ENCODE measurements at places on chromosomes 3 and 15.

DNA sequence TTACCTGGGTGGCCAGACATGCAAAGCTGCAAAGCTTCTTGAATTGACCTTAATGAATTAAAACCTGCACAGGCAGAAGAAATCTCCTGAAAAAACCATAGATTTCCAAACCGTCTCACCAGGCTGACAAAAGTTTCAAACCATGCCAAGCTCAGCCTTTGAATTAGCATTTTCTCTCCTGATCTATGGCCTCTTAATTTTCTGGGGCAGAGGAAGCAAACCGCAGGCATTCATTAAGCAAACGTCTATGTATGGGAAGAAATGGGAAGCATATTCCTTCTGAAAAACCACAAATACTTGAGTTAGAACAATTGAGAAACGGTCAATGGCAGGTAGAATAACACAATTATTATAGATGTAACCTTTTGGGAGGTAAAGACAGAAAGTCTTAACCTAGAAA lies 500.2 kb upstream of the NR2F2 start:
- no peak for DNase-seq

DNA sequence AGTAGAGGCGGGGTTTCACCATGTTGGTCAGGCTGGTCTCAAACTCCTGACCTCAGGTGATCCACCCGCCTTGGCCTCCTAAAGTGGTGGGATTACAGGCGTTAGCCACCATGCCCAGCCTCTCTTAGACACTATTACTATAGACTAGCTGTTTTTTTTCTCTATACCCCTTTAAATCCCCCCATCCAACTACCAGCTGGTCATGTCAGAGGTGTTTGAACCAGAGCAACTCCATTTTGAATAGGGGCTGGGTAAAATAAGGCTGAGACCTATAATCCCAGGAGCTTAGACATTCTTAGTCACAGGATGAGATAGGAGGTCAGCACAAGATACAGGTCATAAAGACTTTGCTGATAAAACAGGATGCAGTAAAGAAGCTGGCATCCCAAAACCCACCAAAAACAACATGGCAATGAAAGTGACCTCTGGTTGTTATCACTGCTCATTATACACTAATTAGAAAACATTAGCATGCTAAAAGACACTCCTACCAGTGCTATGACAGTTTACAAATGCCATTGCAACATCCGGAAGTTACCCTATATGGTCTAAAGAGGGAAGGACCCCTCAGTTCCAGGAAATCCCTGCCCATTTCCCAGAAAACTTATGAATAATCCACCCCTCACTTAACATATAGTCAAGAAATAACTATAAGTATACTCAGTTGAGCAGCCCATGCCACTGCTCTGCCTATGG lies 57.8 kb upstream of the GPD1L start:
- no peak for DNase-seq

GRCh38 chr15:58566029-58566428 lies 134.2 kb downstream of the LIPC start:
- DNase-seq, result no peak

DNA sequence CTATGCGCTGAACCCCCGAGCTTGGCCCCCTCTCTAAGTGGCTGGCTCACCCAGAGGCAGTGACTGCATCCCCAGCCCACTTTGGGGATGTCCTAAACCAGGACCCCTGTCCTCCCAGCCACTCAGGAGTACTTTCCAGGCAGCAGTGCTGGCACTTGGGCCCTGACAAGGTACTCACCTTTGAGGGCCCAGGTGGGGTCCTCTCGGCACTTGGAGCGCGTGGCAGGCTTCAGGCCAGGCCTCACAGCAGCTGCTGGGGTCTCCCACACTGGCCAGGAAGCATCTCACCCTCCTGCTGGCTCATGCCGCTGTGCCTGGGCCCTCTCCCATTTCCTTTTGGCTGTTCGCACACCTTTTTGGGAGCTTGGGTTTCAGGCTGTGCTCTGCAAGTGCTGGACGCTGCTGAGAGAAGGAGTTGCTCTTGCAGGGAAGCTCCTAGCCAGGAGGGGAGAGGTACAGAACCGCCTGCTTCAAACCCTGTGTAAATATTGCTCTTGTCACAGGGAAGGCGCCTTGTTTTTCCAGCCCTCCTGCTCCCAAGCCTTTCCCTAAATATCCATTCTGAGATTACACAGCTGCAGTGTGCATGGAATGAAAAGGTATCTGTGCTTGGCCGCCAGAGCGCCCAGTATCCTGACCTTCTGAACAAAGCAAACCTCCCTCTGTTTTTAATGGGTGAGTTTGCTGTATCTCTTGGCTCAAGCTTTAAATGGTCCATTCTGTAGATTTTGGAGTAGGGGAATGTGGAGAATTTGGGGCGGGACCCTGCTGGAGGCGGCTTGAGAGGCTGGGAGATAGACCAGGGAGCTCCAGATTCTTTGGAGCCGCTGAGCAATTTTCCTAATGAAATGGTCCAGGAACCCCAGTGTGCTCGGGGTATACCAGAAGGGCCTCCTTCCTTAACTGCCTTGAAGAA lies 45.6 kb downstream of the DNASE1L3 start:
- no peak for DNase-seq

- no peak for DNase-seq
These were observed 69.9 kb downstream of the IGF2BP2 start for GRCh38 chr3:185754920-185755319.

GRCh38 chr3:18866899-18867298 lies 281.4 kb upstream of the KCNH8 start:
- DNase-seq, result no peak

DNA sequence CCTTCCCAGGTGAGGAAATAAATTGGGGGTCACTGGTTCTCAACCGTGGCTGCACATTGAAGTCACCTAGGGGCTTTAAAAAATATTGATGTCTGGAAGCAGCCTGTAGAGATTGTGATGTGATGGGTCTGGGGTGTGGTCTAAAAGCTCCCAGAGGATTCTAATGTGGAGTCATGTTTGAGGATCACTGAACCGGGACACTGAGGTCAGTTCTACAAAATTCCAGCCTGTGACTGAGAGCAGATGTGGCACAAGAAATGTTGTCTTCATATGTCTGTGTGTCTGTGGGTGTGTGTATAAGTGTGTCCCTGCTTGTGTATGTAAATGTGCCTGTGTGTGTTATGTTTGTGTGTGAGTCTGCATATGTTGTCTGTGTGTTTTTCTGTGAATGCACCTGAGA lies 79.9 kb downstream of the TLE3 start:
- DNase-seq, result no peak

DNA sequence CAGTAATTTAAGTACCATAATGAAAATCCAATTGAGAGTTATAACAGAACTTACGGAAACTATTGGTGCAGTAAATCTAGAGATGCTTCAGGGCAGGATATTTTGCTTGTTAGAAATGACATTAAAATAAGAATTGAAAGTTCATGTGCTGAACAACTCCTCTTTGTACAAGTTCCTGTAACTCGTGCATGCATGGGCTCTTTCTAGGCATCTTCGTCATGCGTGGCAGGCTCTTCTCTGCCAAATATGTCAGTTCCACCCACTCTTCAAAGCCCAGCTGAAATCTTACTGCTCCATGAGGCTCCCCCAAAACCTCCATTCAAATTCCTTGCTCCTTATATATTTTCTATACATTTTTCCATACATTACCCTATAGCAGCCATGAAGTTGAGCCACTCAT lies 48.7 kb downstream of the FBN1 start:
- no peak for DNase-seq

- DNase-seq, result no peak
These were observed 2.0 kb upstream of the TBC1D2B start for GRCh38 chr15:78079298-78080087.

DNA sequence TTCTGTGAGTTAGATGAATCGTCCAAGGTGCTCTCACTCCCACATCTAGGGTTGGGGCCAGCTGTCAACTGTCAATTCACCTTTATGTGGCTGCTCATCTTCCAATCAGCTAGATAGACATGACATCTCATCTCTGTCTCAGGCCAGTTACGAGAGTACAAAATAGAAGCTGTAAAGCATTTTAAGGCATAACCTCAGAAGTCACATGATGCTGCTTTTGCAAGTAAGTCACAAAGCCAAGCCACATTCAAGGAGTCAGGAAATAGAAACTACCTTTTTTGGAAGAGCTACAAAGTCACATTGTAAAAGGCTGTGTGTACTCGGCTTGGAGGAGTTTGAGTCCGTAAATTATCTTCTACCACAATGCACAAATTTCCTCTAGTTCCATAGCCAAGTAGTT lies 5.1 kb upstream of the CCR1 start:
- DNase-seq, result no peak

- DNase-seq, result no peak
These were observed 469.6 kb downstream of the EDEM1 start for GRCh38 chr3:5657106-5657505.

GRCh38 chr3:115052906-115053305 lies 94.2 kb downstream of the ZBTB20 start:
- no peak for DNase-seq

- no peak for DNase-seq
These were observed 90.8 kb downstream of the SLCO3A1 start for GRCh38 chr15:91944331-91944730.

DNA sequence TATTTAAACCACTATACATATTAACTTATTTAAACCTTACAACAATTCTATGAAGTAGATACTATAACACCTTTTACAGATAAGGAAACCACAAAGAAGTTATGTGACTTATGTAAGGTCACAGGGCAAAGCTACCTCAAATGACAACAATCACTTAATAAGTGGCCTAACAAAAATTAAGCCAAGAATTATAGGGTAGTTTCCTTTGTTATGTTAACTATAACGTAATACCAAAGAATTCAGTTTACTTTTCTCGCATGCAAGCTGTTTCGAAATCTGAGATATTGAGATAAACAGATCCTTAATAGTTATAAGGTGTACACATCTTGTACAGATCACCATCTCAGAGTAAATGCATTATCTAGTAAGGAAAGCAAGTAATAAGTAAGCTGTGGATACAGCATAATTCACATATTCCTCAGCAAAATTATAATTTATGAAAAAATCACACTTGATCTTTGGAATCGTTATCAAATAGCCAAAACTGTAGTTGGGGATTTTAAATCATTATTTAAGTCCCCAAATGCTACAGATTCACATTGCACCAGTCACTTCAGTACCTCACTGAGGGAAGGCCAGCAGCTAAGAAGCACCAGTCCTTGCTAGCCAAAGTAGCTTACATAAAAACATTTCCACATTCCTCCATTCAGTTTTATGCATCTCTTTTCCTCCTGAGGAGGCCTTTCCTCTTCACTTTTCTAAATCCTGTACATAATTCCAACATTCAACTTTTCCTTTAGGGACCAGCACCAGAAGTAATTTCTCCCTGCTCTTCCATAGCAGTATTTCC lies 226.8 kb downstream of the TBC1D5 start:
- DNase-seq, result no peak

DNA sequence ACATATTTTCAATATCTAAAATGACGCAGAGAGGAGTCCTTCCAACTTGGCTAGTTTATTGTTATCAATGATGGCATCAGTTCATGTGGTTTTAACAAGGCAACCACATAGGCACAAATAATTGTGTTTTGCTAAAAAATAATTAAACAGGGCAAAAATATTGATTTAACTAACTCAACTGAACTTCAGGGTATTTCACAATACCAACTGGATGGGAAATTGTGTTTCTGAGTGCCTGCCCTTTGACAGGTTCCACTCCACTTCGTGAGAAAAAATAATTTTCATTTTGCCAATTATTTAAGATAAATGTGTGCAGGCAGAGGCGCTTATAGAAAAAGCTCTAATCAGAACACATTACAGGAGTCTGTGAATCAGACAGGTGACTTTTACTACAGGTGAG lies 689.3 kb upstream of the CCDC54 start:
- DNase-seq, result no peak

GRCh38 chr3:111603679-111604078 lies 8.5 kb upstream of the ZBED2 start:
- DNase-seq, result no peak

DNA sequence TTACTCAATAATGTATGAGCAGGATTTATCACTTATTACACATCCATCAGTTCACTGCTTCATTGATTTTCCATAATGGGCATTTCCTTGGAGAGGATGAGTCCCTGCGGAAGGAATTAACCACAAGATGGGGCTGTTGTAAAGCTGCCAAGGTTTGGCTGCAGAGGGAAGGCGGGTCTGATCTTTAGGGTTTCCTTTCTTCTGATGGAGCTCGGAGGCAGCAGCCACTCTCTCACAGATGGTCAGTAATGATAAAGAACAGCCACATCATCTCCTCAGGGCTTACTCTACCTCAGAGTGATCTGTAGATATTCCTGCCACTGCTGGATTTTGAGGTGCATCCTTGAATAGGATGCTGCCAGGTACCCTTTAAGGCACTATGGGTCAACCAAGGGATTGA lies 115.2 kb downstream of the USP13 start:
- DNase-seq, result no peak

GRCh38 chr3:111862415-111862814 lies 3.4 kb downstream of the PHLDB2 start:
- no peak for DNase-seq

DNA sequence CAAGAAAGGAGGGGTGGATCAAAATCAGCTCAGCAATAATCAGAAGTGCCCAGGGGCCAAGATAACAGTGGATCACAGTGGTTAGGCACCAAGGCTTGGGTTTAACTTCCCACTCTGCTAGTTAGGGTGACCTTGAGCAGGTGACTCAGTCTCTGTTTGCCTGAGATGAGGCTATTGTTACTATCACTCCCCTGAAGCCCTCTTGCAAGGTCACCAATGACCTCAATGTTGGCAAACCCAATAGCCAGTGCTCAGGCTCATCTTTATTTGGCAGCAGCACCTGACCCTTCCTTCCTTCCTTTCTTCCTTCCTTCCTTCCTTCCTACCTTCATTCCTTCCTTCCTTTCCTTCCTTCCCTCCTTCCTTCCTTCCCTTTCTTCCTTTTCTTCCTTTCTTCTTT lies 102.4 kb upstream of the HACD2 start:
- no peak for DNase-seq

DNA sequence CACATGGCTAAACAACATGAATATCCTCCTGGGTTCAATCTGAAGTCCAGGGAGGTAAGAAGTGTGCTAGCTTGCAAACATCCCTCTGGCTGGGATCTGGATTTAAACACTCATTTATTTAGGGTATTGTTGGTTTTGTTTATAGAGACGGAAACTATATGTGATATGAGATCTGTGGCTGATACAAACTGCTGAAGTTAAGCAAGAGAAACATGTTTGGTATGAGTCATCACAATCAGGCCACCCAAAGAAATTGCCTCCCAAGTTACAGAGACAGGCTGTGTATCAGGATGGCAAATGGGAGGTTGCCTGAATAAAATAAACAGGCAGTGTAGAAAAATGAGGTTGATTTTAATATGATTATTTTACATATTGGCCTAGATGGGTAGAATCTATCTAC lies 562.1 kb downstream of the IGSF11 start:
- DNase-seq, result no peak

- no peak for DNase-seq
These were observed 14.0 kb downstream of the PLA2G4D start for GRCh38 chr15:42080186-42080918.

DNA sequence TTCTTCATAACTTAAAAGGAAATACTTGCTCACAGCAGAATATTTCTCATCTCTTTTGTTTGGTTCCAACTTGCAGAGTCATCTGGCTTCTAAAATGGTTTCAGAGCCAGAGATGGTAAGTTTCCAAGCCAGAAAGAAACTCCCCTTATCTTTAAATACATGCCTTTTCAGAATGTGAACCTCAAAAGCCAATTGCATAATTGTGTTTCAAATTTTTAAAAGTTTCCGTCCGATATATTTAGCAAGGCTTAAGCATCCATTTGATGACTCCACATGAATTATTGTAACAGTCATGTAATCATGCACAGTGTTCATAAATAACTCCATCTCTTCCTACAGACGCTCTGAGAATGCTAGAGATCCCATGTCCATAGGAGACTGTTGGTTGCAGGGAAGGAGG lies 40.6 kb upstream of the C3orf80 start:
- no peak for DNase-seq

All from activated T-helper 1 cell treated with Interleukin-2 at 50 U/mL for 16 hours (primary cell).